Glutamatergic neuron (in vitro differentiated cells): ENCODE measurements at places on chromosomes 4 and X. TPM values are rescaled to one million over a fixed set of nuclear protein-coding genes. Genes with fewer than 3 reads are reported as not detected.
A peak's percentile ranks its signal among the peaks of the same experiment; 100 is the strongest.

GRCh38 chr4:2087170-2087569 lies 28.0 kb downstream of the NAT8L start:
- H3K4me3 ChIP-seq, result no peak overlapping the region
- H3K4me1 ChIP-seq, result no peaks in the 10 kb centered on the region
- no peak for DNase-seq
- H3K27ac ChIP-seq, result no peak overlapping the region

Gene LDOC1
- 39.1 TPM for total RNA-seq

DNA sequence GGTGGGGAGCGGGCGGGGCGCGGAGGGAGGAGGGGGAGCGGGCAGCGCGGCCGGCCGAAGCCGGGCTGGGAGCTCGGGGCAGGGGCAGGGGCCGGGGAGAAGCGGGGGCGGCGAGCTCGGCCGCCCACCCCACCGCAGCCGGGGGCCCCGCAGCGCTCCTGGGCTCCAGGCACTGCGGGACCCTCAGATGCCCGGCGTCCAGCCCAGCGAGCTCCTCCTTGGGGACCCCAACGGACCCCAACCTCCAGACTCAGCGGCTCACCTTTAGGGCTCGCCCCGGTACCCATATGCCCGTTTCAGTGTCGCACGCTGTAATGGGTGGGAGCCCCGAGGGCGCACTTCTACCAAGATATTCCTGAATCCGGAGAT lies 357 bp upstream of the ADGRG2 start:
- H3K4me3 ChIP-seq, result peak overlapping the region; percentile 71
- H3K36me3 ChIP-seq, result no peaks in the 10 kb centered on the region
- H3K27ac ChIP-seq, result no peak overlapping the region
- H3K27me3 ChIP-seq, result peaks cover 3% of the 10 kb centered on the region
- no peak for DNase-seq
- peaks cover 2% of the 10 kb centered on the region for H3K4me1 ChIP-seq

Gene MMRN1
- not detected for total RNA-seq

GRCh38 chr4:167606551-167606950 lies 372.3 kb upstream of the SPOCK3 start:
- no peak for DNase-seq
- H3K36me3 ChIP-seq, result no peaks in the 10 kb centered on the region
- no peaks in the 10 kb centered on the region for H3K27me3 ChIP-seq
- H3K27ac ChIP-seq, result no peak overlapping the region

Gene AWAT2
- total RNA-seq, result not detected

Gene AKAP4
- total RNA-seq, result not detected

DNA sequence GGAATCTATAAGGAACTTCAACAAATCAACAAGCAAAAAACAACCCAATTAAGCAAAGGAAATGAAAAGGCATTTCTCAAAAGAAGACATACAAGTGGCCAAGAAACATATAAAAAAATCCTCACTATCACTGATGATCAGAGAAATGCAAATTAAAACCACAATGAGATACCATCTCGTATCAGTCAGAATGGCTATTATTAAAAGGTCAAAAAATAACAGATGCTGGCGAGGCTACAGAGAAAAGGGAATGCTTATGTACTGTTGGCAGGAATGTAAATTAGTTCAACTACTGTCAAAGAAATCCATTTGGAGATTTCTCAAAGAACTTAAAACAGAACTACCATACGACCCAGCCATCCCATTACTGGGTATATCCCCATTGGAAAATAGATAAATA lies 292.4 kb upstream of the FAT1 start:
- H3K27ac ChIP-seq, result no peak overlapping the region
- H3K4me1 ChIP-seq, result no peaks in the 10 kb centered on the region
- no peak overlapping the region for H3K4me3 ChIP-seq
- H3K27me3 ChIP-seq, result no peaks in the 10 kb centered on the region
- H3K36me3 ChIP-seq, result no peaks in the 10 kb centered on the region
- DNase-seq, result no peak

DNA sequence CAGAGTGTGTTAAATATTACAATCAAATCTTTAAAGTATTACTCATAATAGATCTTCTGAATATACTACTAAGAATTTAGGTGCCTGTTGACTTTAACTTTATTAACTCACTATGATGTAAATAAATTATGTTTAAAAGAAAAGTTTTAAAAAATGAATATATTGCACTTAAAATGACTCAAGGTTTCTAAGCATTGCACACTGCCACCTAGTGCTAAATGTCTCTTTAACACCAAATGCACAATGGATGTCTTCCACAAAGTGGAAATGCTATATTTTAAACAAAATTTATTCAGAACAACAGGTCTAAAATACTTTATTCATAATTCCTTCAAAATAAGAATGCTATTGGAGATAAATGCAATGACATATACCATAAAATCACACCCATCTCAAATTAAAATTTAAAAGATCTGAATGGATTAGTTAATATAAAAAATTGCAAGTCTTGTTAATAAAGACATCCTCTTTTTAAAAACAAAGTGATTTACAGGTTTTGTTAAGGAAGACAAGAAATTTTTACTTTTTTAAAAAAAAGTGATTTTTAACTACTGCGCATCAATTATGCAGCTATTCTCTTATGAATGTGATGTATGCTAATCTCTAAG lies 5.5 kb downstream of the INPP4B start:
- H3K4me3 ChIP-seq, result no peak overlapping the region
- H3K36me3 ChIP-seq, result no peaks in the 10 kb centered on the region
- DNase-seq, result no peak
- no peaks in the 10 kb centered on the region for H3K4me1 ChIP-seq

DNA sequence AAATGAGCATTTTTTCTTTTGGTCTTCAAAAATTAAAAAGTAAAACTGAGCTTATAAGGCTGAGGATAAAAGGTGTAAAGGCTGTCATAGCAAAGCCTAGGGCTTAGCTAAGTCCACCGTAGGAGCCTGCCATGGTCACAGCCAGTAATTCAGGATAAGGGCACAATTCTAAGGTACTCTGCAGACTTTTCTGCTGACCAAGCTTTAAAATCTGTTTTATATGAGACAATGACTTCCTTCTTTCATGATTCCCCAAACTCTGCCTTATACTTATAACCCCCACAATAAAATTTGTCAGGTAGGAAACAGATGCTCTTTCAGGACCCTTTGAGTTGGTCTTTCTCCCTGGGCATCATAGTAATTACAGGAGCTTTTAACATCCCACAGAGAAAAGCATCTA lies 138.5 kb downstream of the COL4A6 start:
- no peak overlapping the region for H3K4me3 ChIP-seq
- no peak for DNase-seq
- no peaks in the 10 kb centered on the region for H3K36me3 ChIP-seq
- H3K27ac ChIP-seq, result no peak overlapping the region
- no peaks in the 10 kb centered on the region for H3K27me3 ChIP-seq

Gene POU4F2
- 1.8 TPM for total RNA-seq

Gene SYTL5
- total RNA-seq, result not detected

DNA sequence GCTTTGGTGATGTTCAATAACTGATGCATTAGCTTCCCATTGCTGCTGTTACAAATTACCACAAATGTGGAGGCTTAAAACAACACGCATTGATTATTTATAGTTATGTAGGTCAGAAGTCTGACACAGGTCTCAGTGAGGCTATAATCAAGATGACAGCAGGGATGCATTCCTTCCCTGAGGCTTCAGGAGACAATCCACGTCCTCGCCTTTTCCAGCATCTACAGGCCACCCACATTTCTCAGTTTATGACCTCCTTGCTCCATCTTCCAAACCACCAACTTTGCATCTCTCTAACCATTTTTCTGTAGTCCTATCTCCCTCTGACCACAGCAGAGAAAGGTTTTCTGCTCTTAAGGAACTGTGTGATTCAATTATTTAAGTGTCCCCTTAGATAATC lies 92.5 kb downstream of the GASK1B start:
- no peak for DNase-seq
- no peak overlapping the region for H3K27ac ChIP-seq
- no peaks in the 10 kb centered on the region for H3K27me3 ChIP-seq
- no peaks in the 10 kb centered on the region for H3K36me3 ChIP-seq

Gene CNKSR2
- 18.5 TPM for total RNA-seq

Gene IL21
- total RNA-seq, result not detected

DNA sequence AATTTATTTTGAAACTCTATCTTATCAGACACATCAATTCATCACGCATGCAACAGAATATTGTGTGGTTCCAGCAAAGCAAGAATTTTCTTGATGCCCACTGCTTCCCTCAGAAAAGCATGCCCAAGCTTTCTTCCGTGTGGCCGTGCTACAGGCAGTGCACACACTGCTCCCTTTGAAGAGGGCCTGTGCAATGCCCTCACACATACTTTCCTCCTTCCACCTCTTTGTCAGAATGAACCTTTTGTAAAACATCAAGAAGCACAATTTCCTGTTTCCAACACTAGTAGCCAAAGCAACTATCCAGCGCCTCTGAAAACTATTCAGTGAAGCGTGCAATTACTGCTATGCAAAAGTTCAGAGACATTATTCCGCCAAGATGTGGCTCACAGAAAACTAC lies 201.7 kb downstream of the NLGN4X start:
- H3K4me3 ChIP-seq, result no peak overlapping the region
- peaks cover 1% of the 10 kb centered on the region for H3K4me1 ChIP-seq
- no peaks in the 10 kb centered on the region for H3K36me3 ChIP-seq
- H3K27ac ChIP-seq, result no peak overlapping the region

DNA sequence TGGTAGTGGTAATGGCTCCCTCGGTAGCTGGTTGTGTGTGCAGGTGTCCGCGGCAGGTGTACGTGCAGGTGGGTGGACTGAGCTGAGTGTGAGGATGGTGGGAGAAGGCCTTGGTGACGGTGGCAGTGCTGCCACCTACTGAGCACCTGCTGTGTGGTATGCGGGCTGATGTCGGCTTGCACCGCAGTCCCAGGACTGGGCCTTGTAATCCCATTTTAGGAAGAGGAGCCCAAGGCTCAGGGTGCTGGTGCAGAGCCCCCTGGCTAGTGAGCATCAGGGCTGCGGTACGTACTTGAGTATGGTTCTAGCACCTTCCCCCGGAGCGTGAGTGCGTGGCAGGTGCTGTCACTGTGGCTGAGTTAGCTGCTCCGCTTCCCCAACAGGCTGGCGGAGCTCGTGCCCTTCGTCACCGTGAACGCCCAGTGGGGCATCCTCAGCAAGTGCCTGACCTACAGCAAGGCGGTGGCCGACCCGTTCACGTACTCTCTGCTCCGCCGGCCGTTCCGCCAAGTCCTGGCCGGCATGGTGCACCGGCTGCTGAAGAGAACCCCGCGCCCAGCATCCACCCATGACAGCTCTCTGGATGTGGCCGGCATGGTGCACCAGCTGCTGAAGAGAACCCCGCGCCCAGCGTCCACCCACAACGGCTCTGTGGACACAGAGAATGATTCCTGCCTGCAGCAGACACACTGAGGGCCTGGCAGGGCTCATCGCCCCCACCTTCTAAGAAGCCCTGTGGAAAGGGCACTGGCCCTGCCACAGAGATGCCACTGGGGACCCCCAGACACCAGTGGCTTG lies 5.7 kb upstream of the CPZ start:
- H3K36me3 ChIP-seq, result no peaks in the 10 kb centered on the region
- H3K27ac ChIP-seq, result no peak overlapping the region
- DNase-seq, result peak; percentile 9
- no peak overlapping the region for H3K4me3 ChIP-seq
- peaks cover 20% of the 10 kb centered on the region for H3K4me1 ChIP-seq
- peaks cover 14% of the 10 kb centered on the region for H3K27me3 ChIP-seq

Gene GAGE12F
- total RNA-seq, result not detected

- H3K36me3 ChIP-seq, result peaks cover 4% of the 10 kb centered on the region
- peaks cover 2% of the 10 kb centered on the region for H3K27me3 ChIP-seq
- no peak for DNase-seq
- H3K4me3 ChIP-seq, result peak overlapping the region; percentile 86
Observed at GRCh38 chr4:6221301-6221850, 21.0 kb upstream of the JAKMIP1 start.

- no peaks in the 10 kb centered on the region for H3K4me1 ChIP-seq
- H3K4me3 ChIP-seq, result no peak overlapping the region
- DNase-seq, result no peak
Observed at GRCh38 chrX:127129510-127129909, 310.0 kb downstream of the PRR32 start.

DNA sequence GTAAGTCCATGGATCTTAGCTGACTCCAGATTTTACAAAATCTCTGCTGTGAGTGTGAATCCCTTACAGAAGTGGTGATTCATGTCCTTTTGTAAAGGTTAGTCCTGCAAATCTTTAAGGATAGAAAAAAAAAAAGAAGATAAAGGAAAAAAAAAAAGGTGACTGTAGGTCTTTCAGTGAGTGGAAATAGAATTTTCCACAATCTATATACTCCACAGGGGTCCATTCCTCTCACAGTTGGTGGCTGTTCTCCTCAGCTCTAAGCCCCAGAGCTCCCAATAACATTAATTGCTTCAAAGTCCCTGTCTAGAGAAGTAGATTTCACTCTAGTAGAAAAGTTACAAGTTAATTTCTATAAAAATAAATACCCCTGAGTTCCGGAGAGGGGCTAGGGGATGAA lies 189.1 kb downstream of the NDST4 start:
- H3K4me1 ChIP-seq, result peaks cover 12% of the 10 kb centered on the region
- DNase-seq, result no peak
- H3K27me3 ChIP-seq, result no peaks in the 10 kb centered on the region
- no peaks in the 10 kb centered on the region for H3K36me3 ChIP-seq
- no peak overlapping the region for H3K4me3 ChIP-seq
- no peak overlapping the region for H3K27ac ChIP-seq

Gene STK32B
- 2.5 TPM for total RNA-seq
